ENCODE measurements at places on chromosomes 2 and 18.

DNA sequence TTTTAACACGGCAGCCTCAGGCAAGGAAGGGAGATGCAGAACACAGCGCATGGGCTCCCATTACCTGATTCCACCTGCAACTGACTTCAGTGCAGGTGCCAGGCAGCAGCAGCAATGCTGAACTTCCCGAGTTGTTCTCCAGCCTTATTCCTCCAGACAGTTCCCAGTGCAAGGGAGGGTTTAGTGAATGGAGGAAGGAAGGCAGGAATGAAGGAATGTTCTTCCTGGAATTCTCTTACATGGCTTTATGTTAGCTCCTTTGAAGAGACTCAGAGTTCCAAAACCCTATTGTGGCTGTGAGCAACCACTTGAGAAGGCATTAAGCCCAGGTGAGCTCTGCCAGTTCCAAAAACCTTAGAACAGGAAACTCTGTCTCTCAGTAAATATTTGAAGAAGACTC lies 45.5 kb downstream of the SERPINB7 start:
- no peak for DNase-seq

DNA sequence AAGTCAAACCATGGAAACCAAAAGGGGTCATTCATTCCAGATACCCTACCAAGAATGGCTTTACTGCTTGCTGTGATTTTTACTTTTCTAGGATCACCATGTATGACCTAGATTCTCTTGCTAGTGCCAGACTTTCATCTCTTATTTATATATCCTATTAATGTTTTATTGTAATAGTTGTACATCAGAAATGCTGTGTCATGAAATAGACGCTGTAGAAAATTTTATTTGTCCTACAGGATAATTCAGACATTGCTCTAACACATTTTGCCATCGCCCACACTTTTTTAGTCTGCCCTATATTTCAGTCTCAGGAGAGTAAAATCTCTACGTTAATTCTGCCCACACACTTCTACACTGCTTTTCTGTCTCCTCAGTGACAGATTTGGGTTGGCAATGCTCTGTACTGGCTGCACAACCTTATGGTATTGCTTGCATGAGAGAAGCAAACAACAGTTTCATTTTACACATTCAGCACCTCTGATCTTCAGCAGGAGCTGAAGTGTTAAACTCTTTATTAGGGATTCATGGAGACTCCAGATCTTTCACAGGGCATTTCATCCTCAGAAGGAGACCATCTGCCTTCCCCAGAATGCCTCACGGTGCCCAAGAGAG lies 871.8 kb upstream of the CHAC2 start:
- no peak for DNase-seq

- DNase-seq: no peak
These were observed 434.5 kb upstream of the KLHL29 start for GRCh38 chr2:22950431-22950830.

GRCh38 chr2:134080386-134081089 lies 173.3 kb upstream of the MGAT5 start:
- DNase-seq: no peak

DNA sequence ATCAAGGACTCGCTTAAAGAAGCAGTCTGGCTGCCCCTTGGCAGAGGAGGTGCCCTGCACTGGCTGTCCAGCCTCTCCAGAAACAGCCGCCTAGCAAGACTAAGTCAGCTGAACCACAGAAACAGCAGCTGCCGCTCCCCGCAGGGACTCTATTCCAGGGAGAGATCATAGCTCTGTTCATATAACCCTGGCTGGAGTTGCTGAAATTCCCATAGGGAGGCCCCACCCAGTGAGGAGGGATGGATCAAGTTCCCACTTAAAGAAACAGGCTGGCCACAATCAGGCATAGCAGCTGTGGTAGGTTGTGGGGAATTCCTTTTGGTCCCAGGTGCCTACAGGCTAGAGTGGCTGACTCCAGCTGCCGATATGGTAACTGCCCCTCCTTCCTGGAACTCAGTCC lies 74.2 kb upstream of the MC4R start:
- DNase-seq: peak; percentile 2

- no peak for DNase-seq
These were observed 35.3 kb downstream of the RALB start for GRCh38 chr2:120288016-120288373.

- no peak for DNase-seq
These were observed 5.9 kb upstream of the VAPA start for GRCh38 chr18:9907867-9908266.

- no peak for DNase-seq
These were observed 25.7 kb upstream of the RIT2 start for GRCh38 chr18:43141208-43141607.

GRCh38 chr2:8447610-8448221 lies 234.1 kb upstream of the ID2 start:
- no peak for DNase-seq

GRCh38 chr2:181677912-181678586 lies 2.3 kb downstream of the NEUROD1 start:
- peak; percentile 93 for DNase-seq

- DNase-seq: no peak
These were observed 464.5 kb upstream of the MYT1L start for GRCh38 chr2:2795438-2796091.

- DNase-seq: peak; percentile 41
These were observed 103.0 kb upstream of the STK17B start for GRCh38 chr2:196274387-196274809.

DNA sequence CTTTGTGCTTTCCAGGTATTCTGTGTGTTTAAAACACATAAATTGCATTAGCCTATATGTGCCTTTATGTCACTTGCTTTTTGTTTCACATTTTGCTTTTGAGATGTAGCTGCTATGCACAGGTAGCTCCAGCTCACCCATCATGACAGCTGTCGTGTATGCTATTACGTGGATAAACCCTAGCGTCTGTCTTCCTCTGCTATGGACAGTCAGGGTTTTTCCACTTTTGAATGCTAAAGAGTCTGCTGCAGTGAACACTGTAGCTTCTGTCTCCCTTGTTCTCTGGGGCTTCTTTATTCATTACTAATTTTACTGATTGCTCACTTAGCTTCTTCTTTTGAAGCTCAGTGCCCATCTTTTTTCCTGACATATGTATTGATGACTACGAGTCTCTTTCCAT lies 24.7 kb upstream of the MBP start:
- no peak for DNase-seq

GRCh38 chr18:33755931-33756560 lies 178.0 kb downstream of the ASXL3 start:
- DNase-seq: peak; percentile 81

DNA sequence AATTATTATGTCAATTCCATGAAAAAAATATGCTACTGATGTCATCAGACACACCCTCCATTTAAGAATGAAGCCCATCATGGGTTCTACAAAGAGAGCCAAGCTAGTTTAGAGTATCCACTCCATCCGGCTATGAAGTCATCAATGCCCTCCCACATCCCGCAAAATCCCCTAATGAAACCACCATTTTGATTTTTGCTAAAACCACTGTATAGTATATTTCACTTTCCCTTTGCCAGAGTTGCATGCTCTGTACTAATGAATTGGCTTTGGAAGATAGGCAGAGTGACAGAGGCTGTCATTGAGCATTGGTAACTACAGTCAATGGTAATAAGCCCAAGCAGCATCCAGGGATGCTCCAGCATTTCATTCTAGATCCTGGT lies 118.6 kb downstream of the ANKRD44 start:
- DNase-seq: no peak

DNA sequence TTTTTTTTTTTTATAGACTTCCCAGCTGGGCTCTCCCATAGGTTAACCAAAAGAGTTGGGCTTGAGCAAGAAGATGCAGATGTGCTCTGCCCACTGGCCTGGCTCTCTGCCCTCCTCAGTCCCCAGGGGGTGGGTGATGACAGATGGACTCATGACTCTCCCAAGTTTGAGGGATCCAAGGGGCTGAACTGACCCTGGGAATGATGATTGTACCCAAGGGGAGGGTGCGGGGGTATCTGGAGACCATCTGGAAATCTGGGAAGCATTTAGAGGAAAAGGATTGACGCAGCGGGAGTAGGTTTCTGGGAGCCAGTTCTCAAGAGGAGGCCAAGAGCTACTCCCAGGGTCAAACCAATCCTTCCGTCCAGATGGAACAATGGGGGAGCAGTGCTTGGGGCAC lies 330.8 kb downstream of the CYP26B1 start:
- no peak for DNase-seq

GRCh38 chr2:35114765-35115164 lies 1240.8 kb upstream of the CRIM1 start:
- no peak for DNase-seq

- peak; percentile 85 for DNase-seq
These were observed at the start of gene CFLAR for GRCh38 chr2:201116115-201116958. CFLAR (plus strand) TSS chr2:201116164; CDS start chr2:201129866, 13,702 bp downstream.

GRCh38 chr2:236366397-236366796 lies 102.2 kb upstream of the ASB18 start:
- DNase-seq: no peak

DNA sequence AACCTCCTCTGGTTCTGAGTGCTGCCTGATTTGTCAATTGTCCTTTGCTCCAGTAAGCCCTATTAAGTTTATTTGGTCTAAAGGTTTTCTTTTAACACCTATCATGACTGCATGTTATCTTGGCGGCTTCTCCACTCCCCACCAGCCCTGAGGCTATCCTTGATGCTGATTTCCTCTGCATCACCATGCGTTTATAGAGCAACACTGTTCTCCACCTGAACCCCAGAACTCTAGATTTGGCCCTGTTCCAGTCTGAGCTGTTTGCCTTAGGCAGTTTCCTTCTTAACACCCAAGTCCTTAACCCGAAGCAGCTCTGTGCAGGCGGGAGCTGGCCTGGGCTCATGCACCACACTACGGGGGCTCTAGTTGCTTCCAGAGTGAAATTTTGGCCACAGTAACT lies 98.2 kb upstream of the NPAS2 start:
- no peak for DNase-seq

- DNase-seq: no peak
These were observed 44.3 kb upstream of the RAB6C start for GRCh38 chr2:129935118-129935517.

GRCh38 chr18:43627848-43628530 lies 350.7 kb upstream of the SYT4 start:
- no peak for DNase-seq

GRCh38 chr2:82879803-82880202 lies 1579.3 kb downstream of the SUCLG1 start:
- no peak for DNase-seq

DNA sequence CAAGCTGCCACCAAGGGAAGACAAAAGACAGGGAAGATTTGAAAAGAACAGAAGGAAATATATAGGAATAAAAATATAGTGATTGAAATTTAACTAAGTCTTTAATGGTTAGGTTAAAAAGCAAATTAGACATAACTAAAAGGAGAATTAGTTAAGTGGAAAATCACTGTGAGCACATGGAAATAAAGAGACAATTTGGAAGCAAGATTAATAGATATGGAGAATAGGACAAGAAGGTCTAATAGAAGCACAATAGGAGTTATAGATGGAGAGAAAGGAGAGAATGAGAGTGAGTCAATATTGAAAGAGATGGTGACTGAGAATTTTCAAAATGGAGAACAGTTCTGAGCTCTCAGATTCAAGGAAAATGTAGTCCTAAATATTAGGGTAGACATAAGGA lies 176.9 kb downstream of the ASB1 start:
- no peak for DNase-seq

DNA sequence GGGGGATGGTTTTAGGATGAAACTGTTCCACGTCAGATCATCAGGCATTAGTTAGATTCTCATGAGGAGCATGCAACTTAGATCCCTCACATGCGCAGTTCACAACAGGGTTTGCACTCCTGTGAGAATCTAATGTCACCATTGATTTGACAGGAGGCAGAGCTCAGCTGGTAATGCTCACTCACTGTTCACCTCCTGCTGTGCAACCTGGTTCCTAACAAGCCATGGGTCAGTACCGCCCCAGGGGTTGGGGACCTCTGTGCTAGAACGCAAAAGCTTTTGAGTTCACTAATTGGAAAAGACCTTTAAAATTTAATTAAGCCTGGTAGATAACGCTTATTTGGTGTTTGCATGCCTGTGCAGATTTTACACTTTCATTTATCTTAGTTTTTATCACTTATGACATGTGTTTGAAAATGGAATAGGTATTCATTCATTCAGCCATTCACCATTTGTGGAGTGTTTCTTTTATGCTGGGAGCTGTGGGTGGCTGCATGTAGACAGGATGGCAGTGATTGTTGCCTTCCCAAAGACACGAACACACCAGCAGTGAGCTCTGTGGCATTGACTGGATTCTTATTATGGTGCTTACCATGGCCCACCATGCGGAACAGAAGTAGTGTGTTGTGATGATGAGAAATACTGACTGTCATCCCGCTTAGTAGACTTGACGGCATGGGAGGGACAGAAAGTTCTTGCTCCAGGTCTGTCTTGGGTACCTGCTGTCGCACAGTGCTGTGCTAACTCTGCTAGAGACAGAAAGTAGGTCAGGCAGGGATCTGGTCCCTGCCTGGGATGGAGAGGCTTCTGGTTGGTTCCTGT lies 6.4 kb downstream of the RAB31 start:
- no peak for DNase-seq

- no peak for DNase-seq
These were observed 456.0 kb upstream of the ZEB2 start for GRCh38 chr2:144975881-144976280.

DNA sequence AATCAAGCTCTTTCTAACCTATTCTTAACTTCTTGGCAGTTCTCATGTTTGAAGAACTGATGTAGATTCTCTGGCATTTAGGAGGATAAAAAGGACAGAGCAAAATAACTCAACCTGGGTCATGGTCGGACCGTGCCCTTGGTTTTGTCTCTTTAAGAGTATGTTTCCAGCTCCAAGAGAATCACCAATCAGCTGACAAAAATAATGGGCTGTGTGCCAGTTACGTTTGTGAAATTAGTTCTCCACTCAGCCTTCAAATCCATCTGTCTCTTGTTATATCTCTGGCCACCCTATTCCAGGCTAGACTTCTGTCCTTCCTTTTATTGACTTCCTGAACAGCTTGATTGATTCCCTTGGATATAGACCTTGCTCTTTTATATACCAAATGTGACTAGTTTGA lies 225.7 kb downstream of the EPHA4 start:
- DNase-seq: no peak

DNA sequence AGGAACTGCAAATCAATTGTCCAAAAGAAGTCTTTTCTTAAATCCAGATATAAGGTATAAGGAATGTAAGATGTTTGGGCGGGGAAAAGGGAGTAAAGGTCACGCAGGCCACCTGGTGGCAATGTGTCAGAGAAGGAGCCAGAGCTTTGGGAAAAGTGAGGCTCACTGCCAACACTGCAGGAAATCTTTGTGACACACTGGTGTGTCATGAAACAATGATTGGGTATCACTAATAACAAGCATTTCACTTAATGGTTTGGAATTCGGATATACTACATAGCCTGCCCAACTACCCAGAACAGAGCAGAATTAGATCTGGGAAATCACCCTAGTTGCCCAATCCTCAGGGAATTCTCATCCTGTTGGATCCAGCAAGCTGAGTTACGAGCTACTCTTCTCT lies 61.0 kb downstream of the RBMS1 start:
- no peak for DNase-seq

- peak; percentile 59 for DNase-seq
These were observed 82.1 kb downstream of the BIN1 start for GRCh38 chr2:127024769-127025358.

All from lung (tissue), 17 donors.